ENCODE measurements at places on chromosomes 7 and 10.
A peak's percentile ranks its signal among the peaks of the same experiment; 100 is the strongest.

- no peak for DNase-seq
These were observed 507.9 kb downstream of the RPS24 start for GRCh38 chr10:78541481-78542140.

DNA sequence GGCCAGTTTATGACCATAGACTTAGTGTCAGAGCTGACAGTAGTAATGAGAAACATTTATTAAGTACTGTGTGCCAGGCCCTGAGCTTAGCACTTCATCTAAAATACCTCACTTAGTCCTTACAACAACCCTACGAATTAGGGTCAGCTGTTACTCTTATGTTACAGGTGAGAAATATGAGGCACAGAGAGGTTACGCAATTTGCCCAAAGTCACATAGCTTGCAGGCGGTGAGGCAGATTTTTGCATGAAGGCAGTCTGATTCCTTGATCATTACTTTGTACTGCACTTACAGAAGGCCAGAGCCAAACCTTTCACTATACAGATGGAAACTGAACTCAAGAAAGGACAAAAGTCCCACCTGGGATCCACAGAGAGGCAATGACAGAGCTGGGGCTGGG, 10.2 kb downstream of the CDH23 start:
- no peak for DNase-seq

DNA sequence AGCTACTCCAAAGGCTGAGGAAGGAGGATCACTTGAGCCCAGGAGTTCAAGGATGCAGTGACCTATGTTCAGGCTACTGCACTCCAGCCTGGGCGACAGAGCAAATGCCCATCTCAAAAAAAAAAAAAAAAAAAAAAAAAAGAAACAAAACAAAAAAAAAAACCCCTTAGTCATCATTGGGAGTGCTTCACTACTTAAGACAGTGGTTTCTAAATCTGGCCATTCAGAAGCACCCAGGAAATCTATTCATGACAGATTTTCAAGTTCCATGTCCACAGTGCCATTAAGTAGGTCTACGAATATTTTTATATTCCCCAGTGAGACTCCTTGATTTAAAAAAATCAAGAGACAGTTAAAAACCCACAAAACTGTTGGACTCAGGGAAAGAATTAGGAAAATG, 182.9 kb downstream of the PIP4K2A start:
- no peak for DNase-seq

GRCh38 chr10:62632071-62632809, 172.3 kb upstream of the ADO start:
- DNase-seq = no peak

DNA sequence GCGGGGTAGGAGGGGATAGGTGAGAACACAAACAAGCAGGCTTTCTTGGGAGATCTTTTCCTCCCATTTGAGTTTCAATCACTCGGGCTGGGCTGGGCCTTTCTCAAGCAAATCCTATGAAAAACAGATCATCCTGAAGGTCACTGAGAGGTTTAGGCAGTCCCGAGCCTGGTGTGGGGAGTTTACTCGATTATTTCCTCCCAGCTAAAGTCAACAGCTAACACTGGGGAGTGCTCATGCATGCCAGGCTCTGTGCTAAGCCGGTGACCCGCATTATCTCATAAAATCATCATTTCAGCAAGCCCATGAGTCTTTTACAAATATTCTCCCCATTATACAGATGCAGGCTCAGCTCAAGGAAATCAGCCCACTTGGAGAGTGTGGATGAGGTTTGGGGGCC, 85.0 kb upstream of the PAX2 start:
- no peak for DNase-seq

GRCh38 chr10:7471720-7472367, 61.0 kb upstream of the SFMBT2 start:
- no peak for DNase-seq

GRCh38 chr7:158843771-158844170, 12.6 kb upstream of the DYNC2I1 start:
- no peak for DNase-seq

- no peak for DNase-seq
These were observed 75.4 kb upstream of the ELMO1 start for GRCh38 chr7:37524056-37524455.

- DNase-seq = no peak
These were observed 569.7 kb upstream of the MKI67 start for GRCh38 chr10:128695931-128696330.

DNA sequence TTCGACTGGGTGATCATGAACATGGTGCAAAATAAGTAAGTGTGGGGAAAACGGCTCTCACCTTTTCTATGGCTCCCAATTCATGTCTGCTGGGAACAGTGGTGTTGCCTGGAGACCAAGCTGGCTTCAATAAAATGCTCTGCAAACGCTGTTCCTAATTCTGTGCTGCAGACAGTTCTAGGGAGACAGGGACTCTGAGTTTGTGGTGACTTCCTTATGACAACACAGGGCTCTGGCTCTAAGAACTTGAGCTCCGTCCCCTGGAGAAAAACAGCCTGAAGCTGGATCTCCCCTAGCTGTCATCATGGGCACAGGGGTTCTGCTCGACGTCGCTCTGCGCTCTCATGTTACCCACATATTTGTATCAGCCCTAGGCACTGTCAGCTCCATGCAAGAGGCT, 61.0 kb upstream of the INSYN2A start:
- no peak for DNase-seq

DNA sequence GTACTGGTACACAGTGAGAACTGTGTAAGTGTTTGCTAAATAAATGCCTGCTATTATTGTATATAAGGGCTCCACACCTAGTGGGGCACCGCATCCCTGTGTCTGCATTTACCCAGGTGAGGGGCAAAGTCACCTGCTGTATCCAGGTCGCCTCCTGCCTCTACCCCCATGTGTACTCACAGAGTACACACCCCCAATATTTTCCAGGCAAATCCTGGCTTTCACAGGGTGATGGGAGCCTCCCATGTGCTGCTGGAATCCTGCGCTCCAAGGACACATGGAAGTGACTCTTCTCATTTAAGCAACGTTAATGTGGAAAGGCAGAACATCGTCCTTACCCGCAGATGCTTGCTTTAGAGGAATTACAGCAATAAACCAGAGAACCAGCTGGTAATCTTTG, 48.2 kb downstream of the ARHGAP22 start:
- DNase-seq = no peak

DNA sequence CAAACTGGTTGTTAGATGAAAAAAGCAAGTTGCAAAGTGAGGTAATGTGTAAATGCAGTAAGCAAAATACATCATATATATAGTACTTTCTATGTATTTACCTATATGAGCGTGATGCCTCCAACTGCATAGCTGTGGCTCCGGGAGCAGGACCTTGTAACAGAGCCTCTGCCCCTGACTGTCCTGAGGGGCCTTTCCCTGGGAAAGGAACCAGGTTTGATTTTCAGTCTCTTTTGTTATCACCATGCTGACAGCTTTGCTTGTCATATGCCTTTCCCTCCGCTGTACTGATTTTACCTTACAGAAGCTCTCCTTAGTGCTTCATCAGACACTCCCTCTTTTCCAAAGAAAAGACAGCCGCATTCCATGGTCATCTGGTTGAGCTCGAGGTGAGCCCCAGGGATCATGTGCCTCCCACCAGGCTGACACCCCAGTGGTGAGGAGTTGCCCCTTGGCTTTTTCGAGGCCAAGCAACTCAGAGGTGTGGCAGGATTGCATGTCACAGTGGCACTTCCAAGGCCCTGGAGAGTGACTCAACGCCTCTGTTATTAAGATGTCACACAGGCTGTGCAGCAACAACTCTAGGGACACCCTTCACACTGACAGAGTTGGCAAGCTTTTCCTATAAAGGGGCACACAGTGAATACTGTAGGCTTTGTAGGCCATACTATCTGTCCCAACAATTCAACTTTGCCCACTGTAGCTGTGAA, 78.9 kb downstream of the ALOX5 start:
- no peak for DNase-seq

DNA sequence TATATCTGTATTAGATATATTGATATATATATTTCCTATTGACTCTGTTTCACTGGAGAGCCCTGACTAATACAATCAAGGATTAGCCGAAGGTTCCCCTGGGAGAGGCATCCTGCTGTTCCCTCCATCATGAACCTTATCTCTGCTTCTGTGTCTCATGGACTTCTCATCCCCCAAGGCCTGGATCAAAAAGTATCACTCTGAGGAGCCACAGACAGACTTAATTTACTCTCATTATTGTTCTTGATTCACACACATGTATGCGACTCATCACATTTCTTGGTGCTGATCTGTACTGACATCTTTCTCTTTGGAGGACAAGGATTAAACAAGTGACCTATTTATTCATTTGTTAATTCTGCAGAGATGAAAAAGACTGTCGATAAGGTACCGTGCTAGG, 550.2 kb downstream of the KCNMA1 start:
- DNase-seq = no peak

GRCh38 chr7:136923111-136923667, 54.7 kb downstream of the CHRM2 start:
- no peak for DNase-seq

- DNase-seq = no peak
These were observed 46.9 kb downstream of the AP3M1 start for GRCh38 chr10:74103560-74104258.

DNA sequence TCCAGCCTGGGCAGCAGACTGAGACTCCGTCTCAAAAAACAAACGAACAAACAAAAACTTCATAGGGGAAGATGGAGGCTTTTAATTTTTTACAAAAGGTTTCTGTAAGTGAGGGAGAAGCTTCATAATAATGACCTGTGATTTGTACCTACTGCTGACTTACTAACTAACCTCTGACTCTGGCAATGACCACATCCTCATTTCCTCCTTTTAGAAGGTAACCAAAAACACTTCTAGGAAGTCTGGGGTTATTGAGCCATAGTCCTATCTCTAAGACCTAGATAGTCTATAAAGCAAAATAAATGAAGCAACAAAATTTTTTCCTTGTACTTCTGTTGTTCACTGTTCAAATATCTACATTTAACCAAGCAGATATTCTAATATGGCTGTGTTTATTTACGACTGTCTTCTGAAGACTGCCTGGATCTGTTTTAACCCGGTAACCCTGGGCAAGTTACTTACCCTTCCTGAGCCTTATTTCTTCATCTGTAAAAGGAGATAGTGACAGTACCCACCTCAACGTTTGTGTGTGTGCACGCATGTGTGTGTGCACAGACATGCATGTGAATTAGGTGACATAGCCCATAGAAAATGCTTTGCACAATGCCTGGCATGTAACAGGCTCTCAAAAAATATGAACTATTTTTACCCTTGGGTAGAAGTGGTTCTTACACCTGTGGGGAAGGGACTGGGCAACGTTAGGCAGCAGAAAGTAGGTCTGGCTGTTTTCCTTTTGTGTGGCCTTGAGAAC, 30.8 kb upstream of the SMNDC1 start:
- DNase-seq = no peak

- DNase-seq = no peak
These were observed 411.3 kb downstream of the CCSER2 start for GRCh38 chr10:84739641-84740040.

- DNase-seq = no peak
These were observed 13.6 kb downstream of the MICU1 start for GRCh38 chr10:72612203-72612826.

- DNase-seq = no peak
These were observed 30.0 kb downstream of the MYOF start for GRCh38 chr10:93452143-93452542.

DNA sequence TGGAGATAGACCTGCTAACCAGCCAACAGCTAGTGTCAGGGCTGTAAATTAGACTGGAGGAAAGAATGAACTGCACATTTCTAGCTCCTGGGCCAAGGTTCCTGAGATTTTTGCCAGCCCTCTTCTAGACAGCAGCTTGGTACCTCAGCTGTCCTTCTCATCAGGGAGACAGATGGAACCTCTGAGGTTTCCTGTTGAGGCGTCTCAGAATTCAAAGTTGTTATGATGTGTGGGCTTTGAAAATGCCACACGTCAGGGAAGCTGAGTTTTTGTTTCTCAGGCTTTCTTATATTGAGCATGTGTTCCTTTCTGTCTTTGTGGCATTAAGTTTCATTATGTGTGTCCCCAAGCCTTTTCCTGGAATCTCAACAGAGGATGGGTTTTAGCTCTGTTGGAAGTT, 736.6 kb downstream of the AUTS2 start:
- DNase-seq = no peak

DNA sequence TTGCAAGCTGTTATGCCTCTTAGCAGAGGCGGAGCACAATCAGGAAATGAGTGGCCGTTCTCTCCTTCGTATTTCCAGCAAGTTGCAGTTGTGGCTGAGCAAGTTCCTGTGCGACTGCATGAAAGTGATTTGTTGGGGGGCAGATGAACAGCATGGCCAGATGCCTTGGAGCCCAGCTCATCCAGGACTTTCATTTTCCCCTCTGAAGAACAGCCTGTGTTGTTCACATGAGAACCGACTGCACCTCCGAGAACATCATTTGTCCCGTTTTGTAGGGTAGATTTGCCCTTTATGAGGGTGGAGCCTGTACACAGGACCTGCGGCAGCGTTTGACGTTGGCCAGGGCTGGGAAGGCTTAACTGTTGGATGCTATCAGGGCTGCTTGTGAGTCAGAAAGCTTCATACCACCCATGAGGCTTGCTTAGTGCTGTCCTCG, 4.4 kb downstream of the BAG3 start:
- DNase-seq = peak; percentile 33

- no peak for DNase-seq
These were observed 51.2 kb upstream of the NXPH1 start for GRCh38 chr7:8382004-8382730.

DNA sequence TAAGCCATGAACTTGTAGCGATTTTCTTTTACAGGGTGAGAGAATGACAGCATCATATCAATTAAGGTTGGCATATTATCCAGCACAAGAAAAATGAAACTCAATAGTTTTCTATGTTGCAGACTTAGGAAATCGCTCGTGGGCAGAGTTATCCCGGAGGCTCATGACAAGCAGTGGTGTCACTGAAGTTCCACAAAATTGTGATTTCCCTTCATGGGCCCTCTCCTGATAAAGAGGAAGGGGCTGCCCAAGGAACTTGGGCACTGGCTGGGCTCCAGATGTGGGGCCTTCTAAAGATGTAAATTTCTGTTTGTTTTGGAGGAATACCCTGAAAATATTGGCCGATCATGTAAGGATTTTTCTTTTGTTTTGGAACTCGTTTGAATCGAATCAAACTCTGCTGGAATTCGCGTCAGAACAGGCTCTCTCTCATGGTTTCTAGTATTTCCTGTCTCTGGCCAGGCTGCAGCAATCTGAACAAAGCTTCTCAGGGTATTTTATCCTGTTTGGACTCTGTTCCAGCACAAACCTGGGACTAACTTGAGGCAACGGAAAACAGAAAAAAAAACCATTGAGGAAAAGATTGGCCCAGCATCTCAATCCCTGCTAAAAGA, 340.6 kb upstream of the NRP1 start:
- no peak for DNase-seq

DNA sequence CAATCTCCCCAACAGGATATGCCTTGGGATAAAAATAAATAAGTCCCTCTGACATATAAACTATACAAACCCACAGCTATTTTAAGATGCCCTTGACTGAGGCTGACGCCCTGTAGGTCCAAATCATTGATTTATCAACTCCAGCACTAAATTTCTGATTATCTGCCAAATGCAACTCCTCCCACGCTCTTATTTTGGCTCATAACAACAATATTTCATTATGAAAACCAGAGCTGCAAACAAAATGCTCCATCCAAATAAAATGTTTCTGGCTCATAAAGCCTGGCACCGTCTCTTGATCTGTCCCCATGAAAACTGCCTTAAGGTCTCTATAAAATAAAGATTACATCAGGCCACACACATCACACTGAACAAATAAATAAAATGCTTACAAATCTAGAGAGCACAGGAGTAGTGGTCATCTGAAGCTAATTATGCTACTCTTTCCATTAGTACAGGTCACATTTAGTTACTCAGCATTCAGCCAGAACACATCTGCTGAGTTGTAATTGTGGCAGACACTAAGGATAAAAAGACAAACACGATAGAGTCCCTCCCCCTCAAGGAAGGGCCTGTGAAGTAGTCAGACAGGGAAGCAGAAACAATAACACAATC, 28.8 kb downstream of the CACUL1 start:
- DNase-seq = no peak

GRCh38 chr7:155556763-155557162, 10.4 kb upstream of the CNPY1 start:
- DNase-seq = no peak
